ENCODE measurements at places on chromosomes 7 and 10.

GRCh38 chr7:17725821-17726220, 214.5 kb downstream of the SNX13 start:
- no peak for DNase-seq

DNA sequence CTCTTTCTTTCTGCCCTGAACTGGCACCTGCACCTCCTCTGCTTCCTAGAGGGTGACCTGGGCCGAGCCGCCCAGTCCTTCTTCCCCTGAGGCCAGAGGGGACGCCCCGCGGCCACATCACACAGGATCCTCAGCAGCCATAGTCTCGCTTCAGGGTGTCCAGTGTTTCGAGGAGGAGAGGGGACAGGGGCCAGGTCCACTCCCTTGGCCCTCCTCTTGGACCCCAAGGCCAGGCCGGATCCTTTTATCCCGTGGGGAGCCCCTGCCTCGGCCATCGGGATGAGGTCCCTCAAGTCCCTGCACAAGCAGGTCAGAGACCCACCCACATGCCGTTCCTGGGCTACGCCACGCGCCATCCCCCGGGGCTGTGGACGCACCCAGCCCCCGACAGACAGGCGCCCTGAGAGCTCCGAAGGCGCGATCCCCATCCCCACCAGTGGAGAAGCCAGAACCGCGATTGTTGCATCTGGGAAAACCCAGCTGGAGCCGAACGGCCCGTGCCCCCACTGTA, 3.6 kb downstream of the BHLHA15 start:
- no peak for DNase-seq

- DNase-seq, result peak; percentile 18
These were observed 65.3 kb downstream of the CARD11 start for GRCh38 chr7:2978408-2978807.

DNA sequence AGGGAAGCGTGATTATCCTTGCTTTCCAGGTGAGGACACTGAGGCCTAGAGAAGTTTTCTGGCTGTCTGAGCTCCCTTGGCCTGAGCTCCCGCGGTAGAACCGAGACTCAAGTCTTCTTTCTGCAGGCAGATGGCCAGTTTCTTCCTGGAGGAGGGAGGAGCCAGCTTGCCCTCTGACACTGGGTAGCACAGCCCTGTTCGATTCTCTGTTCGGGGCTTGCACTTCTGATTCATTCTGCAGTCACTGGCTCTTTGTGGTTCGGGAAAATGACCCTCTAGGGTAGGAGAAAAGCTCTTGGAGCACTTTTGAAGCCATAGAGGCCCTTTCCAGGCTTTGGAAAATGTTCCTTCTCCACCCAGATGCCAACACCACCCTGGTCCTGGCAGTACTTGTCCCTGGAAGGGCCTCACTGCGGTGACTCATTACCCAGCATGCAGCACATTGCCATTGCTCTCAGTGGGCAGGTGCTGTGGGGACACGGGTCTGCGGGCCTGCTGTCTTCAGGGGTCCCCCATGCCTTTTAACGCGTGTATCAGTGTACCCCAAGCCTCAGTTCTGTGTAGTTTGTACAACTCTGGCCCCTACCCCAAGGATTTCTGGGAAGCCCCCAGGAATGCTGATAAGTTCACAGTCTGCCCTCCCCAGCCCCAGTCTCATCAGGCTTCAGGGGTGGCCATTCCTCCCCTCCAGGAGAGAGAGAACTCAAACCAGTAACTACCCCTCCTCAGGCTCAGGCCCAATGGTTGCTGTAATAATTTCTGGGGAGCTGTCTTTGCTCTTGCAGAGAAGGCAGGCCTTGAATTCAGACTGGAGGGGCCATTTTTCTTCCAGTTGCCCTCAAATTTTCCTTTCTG, 11.9 kb downstream of the CHST3 start:
- DNase-seq, result peak; percentile 72

- DNase-seq, result no peak
These were observed 274.8 kb downstream of the ADARB2 start for GRCh38 chr10:1462521-1462920.

GRCh38 chr10:86673827-86674581, 5.7 kb downstream of the LDB3 start:
- no peak for DNase-seq

GRCh38 chr10:118340486-118340885, 1.6 kb downstream of the FAM204A start:
- no peak for DNase-seq

- DNase-seq, result no peak
These were observed 130.0 kb downstream of the CDK14 start for GRCh38 chr7:90726120-90726519.

GRCh38 chr10:132413226-132414205, 16.5 kb downstream of the PWWP2B start:
- DNase-seq, result no peak

DNA sequence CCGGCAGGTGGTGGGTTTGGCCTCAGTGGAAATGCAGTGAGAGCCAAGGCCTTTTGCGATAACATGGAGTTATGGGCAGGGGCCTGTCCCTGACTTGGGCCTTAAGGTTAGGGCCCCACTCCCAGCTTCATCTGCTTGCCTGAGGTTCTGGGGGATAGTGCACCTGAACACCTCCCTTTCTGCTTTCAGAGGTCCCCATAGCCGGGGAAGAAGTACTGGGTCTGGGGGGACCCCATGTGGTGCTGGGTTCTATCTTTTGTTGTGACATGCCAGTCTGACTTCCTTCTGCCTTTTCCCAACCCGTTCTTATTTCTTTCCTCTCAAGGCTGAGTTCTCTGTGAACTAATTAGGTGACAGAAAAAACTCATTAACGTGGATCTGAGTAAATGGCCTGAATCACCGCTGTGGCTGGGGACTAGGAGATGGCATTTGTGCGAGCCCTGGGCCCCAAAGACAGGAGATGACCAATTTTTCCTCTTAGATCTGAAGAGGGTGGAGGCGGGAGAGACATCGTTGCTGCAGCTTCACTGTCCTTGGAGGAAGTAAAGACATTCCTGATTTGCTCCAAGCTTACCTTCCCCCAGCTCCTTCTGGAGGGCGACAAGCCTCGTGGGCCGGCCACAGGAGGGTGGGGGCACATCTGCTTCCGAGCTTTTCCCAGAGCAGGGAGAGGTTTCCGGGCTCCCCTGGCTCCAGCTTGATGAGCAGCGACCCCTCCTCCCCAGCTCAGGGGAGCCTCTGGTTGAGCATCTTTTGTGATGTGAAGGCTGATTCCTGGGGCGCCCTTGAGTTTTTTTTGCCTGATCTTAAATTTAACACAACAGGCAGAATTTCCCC, 2.0 kb downstream of the AGAP3 start:
- peak; percentile 20 for DNase-seq

DNA sequence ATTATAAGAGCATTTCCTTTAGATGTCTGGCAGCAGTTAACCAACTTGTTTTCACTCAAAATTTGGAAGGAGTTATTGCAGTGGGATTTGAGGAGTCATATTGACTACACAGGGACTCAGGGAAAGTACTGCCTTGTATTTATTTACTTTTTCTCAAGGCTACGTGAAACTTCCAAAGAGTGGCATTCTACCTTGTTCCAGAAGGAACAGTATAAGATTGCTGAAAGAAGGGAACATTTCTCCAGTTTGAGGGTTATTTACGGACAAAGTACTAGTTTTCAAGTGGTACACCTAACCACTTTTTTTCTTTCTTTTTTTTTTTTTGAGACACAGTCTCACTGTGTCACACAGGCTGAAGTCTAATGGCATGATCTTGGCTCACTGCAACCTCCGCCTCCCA, 5.1 kb downstream of the MORN4 start:
- no peak for DNase-seq

DNA sequence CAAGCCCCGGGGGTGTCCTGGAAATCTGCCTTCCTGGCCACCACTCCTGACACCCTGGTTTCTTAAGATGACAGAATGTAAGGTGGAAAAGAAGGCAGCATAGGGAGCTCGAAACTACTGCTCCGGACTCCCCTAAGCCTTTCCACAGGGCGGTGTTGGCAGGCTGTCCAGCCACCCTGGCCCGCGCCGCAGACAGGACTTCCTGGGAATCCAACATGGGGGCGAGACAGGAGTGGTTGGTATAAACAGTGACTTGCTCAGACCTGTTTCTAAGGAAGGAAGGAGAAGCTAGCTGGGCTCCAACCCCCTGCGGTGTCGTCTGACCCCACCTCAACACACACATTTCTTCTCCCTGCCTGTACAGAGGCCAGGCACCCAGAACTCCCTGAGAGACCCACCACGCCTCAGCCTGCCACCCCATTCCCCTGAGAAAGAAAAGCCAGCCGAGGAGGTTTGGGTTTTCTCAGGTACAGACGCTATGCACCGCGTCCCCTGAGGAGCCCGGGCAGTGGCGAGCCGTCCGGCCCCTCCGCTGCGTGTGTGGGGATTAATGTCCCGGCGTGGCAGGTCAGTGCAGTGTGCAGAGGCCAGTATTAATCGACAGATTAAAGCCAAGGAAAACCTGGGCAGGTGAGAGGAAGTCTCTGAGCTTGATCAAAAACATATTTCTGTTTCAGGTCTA, 349.6 kb upstream of the MKI67 start:
- no peak for DNase-seq

DNA sequence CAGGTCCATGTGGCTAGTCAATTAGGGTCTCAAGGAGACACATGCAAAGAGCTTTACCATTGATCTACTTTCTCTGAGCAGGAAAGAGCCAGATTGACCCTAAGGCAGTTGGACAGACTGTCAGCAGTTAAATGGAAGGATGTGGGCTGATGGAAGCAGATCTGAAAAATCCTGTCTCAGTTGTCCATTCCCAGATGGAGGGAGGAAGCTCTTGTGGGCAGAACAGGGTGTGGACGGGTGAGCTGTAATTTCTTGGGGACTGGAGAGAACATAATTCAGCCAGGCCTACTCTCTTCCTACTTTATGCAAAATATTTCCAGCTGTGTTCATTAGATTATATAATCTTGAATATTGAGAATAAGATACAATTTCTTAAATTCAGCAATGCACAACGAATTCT, 163.6 kb downstream of the GNAT3 start:
- no peak for DNase-seq

DNA sequence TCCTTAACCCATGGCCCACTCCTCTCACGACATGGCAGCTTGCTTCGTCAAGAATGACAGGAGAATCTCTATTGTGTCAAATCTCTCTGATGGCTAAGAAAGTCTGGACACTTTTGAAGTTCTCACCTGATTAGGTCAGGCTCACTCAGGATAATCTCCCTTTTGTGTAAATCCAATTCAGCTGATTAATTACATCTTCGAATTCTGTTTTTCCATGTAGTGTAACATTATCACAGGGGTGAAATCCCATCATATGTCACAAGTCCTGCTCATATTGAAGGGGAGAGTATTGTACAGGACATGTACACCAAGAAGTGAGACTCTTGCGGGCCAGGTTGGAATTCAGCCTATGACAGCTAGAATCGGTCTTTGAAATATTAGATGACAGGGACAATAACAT, 16.2 kb upstream of the OR6B1 start:
- no peak for DNase-seq

DNA sequence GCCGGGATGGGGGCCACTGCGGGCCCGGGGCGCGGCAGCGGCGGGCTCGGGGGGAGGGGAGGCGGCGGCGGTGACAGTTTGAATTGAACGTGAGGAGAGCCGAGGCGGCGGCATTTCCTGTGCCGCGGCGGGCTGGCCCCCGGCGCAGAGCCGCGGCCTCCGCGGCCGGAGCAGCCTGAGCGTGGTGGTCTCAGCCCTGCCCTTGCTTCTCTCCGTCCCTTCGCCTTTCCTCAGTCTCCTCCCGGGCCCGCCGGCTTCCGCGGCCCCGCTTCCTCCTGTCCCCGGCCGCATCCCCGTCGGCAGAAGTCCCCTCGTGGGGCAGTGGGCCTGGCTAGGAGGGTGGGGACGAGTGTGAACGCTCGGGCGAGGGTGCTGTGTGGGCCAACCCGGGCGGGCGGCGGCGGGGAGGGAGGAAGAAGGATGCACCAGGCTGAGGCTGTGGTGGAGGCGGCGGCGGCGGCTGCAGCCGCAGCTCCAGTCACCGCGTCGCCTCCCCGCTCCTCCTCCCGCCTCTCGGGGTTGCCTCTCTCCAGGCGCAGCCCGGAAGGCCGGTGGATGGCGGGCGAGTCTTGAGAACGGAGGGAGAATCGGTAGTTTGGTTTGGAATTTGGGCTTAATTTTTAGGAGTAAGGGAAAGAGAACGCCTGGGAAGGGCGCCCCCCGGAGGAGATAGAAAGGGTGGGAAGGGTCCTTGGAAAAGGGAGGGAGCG, 690 bp downstream of the SEPTIN7 start:
- peak; percentile 43 for DNase-seq

- DNase-seq, result no peak
These were observed 5.7 kb downstream of the PDK4 start for GRCh38 chr7:95590387-95591248.

- DNase-seq, result no peak
These were observed 24.3 kb upstream of the MKI67 start for GRCh38 chr10:128150561-128150960.

DNA sequence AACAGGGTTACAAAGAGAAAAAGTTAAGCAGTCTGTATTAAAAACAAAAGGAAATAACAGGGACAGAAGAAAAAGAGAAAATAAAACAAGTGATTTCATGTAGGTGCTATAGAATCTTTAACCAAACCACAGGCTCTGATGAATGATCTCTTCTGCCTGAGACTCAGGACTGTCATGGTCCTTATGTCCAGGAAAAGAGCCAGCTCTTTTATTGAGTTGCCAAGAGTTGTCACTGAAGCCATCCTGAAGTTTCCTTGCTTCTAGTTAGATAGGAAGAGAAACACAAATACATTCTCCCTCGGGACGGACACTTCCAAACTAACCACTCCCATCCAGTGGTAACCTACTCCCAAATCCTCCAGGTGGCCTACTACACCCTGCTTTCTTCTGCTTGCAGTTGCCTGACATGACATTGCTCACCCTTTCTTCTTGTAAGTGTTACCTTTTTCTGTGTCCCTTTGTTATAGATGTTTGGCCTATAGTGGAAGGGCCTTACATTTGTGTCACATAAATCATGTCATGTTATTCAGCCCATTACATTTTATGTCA, 346.7 kb downstream of the NRG3 start:
- no peak for DNase-seq

DNA sequence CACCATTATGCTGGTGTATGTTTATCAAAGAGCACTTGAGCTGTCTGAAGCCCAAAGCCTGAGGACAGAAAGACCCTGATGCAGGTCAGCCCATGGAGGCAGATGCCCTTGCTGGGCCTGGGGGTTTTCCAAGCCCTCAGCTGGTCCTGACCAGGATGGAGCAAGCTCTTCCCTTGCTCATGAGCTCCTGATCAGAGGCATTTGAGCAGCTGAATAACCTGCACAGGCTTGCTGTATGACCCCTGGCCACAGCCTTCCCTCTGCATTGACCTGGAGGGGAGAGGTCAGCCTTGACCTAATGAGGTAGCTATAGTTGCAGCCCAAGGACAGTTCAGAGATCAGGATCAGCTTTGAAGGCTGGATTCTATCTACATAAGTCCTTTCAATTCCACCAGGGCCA, 13.0 kb downstream of the AQP1 start:
- no peak for DNase-seq

GRCh38 chr10:68897336-68897741, 3.8 kb upstream of the DDX50 start:
- DNase-seq, result peak; percentile 85

GRCh38 chr7:79301419-79301818, 152.0 kb downstream of the MAGI2 start:
- DNase-seq, result no peak
